Naive thymus-derived CD8-positive, alpha-beta T cell (primary cell): ENCODE measurements at places on chromosomes 5 and 9. TPM values are rescaled to one million over a fixed set of nuclear protein-coding genes. Genes with fewer than 3 reads are reported as not detected.

BTNL3 gene
- total RNA-seq = not detected

CDKN2A gene
- total RNA-seq = 0.60 TPM

C7 gene
- not detected for total RNA-seq

DNA sequence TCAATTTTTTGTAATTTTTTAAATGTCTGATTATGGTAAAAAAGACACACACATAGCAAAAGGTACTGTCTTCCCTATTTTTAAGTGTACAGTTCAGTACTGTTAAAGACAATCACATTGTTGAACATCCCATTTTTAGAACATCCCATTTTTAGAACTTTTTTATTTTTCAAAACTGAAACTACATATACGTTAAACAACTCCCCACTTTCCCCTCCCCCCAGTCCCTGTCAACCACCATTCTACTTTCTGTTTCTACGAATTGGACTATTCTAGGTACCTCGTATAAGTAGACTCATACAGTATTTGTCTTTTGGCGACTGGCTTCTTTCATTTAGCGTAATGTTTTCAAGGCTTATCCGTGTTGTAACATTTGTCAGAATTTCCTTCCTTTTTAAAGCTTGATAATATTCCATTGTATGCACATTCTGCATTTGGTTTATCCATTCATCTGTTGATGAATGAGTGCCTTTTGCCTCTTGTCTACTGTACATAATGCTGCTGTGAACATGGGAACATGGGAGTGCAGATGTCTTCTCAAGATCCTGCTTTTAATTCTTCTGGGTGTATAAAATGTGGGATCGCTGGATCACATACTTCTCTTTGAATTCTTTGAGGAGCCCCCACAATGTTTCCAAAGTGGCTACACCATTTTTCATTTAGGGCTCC lies 154.0 kb downstream of the PIK3R1 start:
- no peak overlapping the region for H3K27ac ChIP-seq
- peaks cover 8% of the 10 kb centered on the region for H3K27me3 ChIP-seq
- peak overlapping the region; percentile 73 for H3K4me3 ChIP-seq

GRCh38 chr9:83061990-83062650 lies 822 bp downstream of the RASEF start:
- H3K27me3 ChIP-seq = peaks cover 44% of the 10 kb centered on the region
- no peaks in the 10 kb centered on the region for H3K4me1 ChIP-seq
- DNase-seq = no peak
